A549 treated with GW870086 at 1 μM for 4 hours (cell line): ENCODE measurements at places on chromosomes 7 and 10. TPM values are rescaled to one million over a fixed set of nuclear protein-coding genes. Genes with fewer than 3 reads are reported as not detected.

The EVX1 gene
- 0.09 to 0.27 TPM (median 0.11 TPM) in 5 replicates for total RNA-seq

The NUTM2E gene
- 0.23 to 0.87 TPM (median 0.43 TPM) in 5 replicates for total RNA-seq

The PRPS1L1 gene
- not detected in 5 replicates for total RNA-seq

The IRF5 gene
- 12.5 to 15.9 TPM (median 14.1 TPM) in 5 replicates for total RNA-seq
